G401 (cell line): ENCODE measurements at places on chromosomes 4 and X. TPM values are rescaled to one million over a fixed set of nuclear protein-coding genes. Genes with fewer than 3 reads are reported as not detected.

FABP2 gene
- not detected in 2 replicates for total RNA-seq

FGF13 gene
- 0.80 TPM in 1 of 2 replicates, not detected in the other for total RNA-seq

USP46 gene
- total RNA-seq, result 11.5 and 13.0 TPM in 2 replicates

MAGEA2B gene
- total RNA-seq, result not detected in 2 replicates

WAS gene
- not detected in 2 replicates for total RNA-seq

MND1 gene
- total RNA-seq, result 16.2 and 18.6 TPM in 2 replicates

CPE gene
- total RNA-seq, result 14.6 and 44.4 TPM in 2 replicates

AGTR2 gene
- total RNA-seq, result not detected in 2 replicates

SSX3 gene
- total RNA-seq, result not detected in 2 replicates

ANAPC10 gene
- 52.4 and 71.6 TPM in 2 replicates for total RNA-seq

EGFL6 gene
- total RNA-seq, result 3.7 and 9.5 TPM in 2 replicates

TRIM75 gene
- total RNA-seq, result not detected in 2 replicates

USP9X gene
- total RNA-seq, result 21.8 and 27.6 TPM in 2 replicates

IL9R gene
- not detected in 2 replicates for total RNA-seq

IL2 gene
- not detected in 2 replicates for total RNA-seq

LRIT3 gene
- total RNA-seq, result not detected in 2 replicates

SLC34A2 gene
- total RNA-seq, result 0.18 and 2.0 TPM in 2 replicates

HSD17B13 gene
- total RNA-seq, result not detected in 2 replicates

MFAP3L gene
- 0.06 and 1.7 TPM in 2 replicates for total RNA-seq

TMSB15C gene
- not detected in 2 replicates for total RNA-seq

LDOC1 gene
- total RNA-seq, result not detected in 2 replicates

UGT2B15 gene
- total RNA-seq, result not detected in 2 replicates

MYOZ2 gene
- not detected in 2 replicates for total RNA-seq

STK26 gene
- 3.0 and 3.1 TPM in 2 replicates for total RNA-seq

LRBA gene
- 35.9 and 71.7 TPM in 2 replicates for total RNA-seq

IL2RG gene
- not detected in 2 replicates for total RNA-seq

NXF2 gene
- total RNA-seq, result not detected in 2 replicates

SLITRK4 gene
- total RNA-seq, result not detected in 2 replicates

OPHN1 gene
- total RNA-seq, result 1.7 and 3.9 TPM in 2 replicates

TMEM271 gene
- total RNA-seq, result 5.4 and 17.9 TPM in 2 replicates

RIBC1 gene
- total RNA-seq, result 1.4 and 3.5 TPM in 2 replicates

SPOCK3 gene
- not detected in 2 replicates for total RNA-seq

SOX3 gene
- not detected in 2 replicates for total RNA-seq

SLC30A9 gene
- total RNA-seq, result 71.4 and 95.1 TPM in 2 replicates

SMIM10 gene
- 0.43 and 1.3 TPM in 2 replicates for total RNA-seq

YIPF7 gene
- not detected in 2 replicates for total RNA-seq
